Upper lobe of left lung (tissue), 6 donors: ENCODE measurements at places on chromosomes 7 and 10. TPM values are rescaled to one million over a fixed set of nuclear protein-coding genes. Genes with fewer than 3 reads are reported as not detected.

The SRRM3 gene
- total RNA-seq = 0.30 TPM

The C10orf67 gene
- total RNA-seq = 7.3 TPM

The PTN gene
- 2.7 TPM for total RNA-seq

The SUGCT gene
- total RNA-seq = 1.4 TPM

The TFEC gene
- 21.0 TPM for total RNA-seq

The TMEM176A gene
- 8.4 TPM for total RNA-seq

The UBN2 gene
- total RNA-seq = 27.0 TPM

The EN2 gene
- not detected for total RNA-seq

The PALS2 gene
- total RNA-seq = 8.5 TPM

The AKR1D1 gene
- 0.14 TPM for total RNA-seq

The RASSF4 gene
- total RNA-seq = 194 TPM

The SPRN gene
- not detected for total RNA-seq

GRCh38 chr10:116476461-116476860 lies 48.8 kb downstream of the PNLIPRP3 start:
- H3K4me3 ChIP-seq = no peak overlapping the region
- no peak for DNase-seq
- H3K4me1 ChIP-seq = no peaks in the 10 kb centered on the region
- no peaks in the 10 kb centered on the region for H3K36me3 ChIP-seq
- H3K27me3 ChIP-seq = no peaks in the 10 kb centered on the region

DNA sequence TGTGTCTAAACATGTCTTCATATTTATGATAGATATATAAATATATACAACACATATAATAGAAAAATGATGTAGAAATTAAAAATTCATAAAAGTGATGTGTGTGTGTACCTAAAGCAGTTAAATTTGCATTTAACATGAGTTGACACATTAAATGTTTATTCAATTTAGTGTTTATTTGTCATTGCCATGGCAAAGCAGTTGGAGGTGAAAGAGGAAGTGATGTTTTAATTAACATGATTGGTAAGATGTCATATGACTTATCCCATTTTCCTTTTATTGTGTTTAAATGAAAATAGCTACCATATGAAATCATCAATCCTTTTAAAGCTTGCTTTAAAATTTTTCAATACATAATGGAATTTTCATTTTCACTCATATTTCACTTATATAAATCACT lies 452.6 kb downstream of the SUGCT start:
- H3K4me1 ChIP-seq = no peaks in the 10 kb centered on the region
- no peak overlapping the region for H3K4me3 ChIP-seq
- DNase-seq = no peak
- no peaks in the 10 kb centered on the region for H3K36me3 ChIP-seq

DNA sequence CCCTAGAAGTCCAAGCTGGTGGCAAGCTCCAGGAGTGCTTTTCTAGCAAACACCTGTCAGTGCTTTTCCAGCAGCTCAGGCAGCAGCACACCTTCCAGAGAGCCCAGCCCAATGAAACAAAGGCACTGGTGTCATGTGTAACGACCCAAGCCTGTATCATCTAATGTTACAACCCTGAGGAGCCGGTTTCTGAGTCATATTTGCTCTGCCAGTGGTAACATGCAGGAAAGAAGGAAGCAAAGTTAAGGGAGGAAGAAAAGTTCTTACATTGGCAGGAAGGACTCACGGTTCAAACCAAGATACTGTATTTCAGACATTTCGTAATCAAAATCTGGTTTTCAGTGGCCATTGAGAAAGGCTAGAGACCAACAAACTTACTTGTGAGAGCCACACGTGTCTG lies at the start of gene ANKRD22:
ANKRD22 (minus strand) TSS at position 139 of the 400 bp plus-strand sequence. CDS start 237 bp downstream, outside the sequence.
- H3K27me3 ChIP-seq = no peaks in the 10 kb centered on the region
- peak within 1 kb of the TSS; percentile 62 for H3K27ac ChIP-seq
- H3K4me3 ChIP-seq = no peak within 1 kb of the TSS
- no peak for DNase-seq

DNA sequence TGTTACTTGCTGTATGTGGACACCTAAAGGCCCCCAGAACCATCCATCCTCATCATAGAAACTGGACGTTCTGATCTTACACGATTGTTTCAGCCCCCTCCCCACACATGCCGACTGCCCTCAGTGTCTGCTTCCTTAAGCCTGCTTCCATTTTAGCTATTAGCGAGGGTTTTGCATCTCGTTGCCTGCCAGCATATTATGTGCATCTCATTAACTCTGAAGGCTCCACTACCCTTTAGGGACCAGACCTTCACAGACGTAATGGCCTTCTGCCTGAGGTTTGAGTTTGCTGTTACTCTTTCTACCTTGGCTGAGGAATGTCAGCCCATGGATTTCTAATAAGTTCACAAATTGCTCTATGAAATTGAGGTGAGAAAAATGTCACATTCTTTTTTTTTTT lies 53.9 kb upstream of the LRGUK start:
- DNase-seq = no peak
- H3K27ac ChIP-seq = no peak overlapping the region
- no peak overlapping the region for H3K4me3 ChIP-seq
- no peaks in the 10 kb centered on the region for H3K27me3 ChIP-seq
- H3K36me3 ChIP-seq = no peaks in the 10 kb centered on the region

- no peaks in the 10 kb centered on the region for H3K36me3 ChIP-seq
- H3K27me3 ChIP-seq = no peaks in the 10 kb centered on the region
- H3K4me1 ChIP-seq = peaks cover 69% of the 10 kb centered on the region
- DNase-seq = no peak
Observed at GRCh38 chr10:119250641-119251314, 43.4 kb downstream of the GRK5 start.

- peak; percentile 58 for DNase-seq
- peaks cover 15% of the 10 kb centered on the region for H3K27me3 ChIP-seq
- no peaks in the 10 kb centered on the region for H3K36me3 ChIP-seq
- H3K27ac ChIP-seq = no peak within 1 kb of the TSS
- peaks cover 20% of the 10 kb centered on the region for H3K4me1 ChIP-seq
Observed at GRCh38 chr10:93566435-93567276, at the start of gene FFAR4. FFAR4 (plus strand) TSS chr10:93566665; CDS start chr10:93566721, 56 bp downstream.

GRCh38 chr7:69898189-69898588 lies 299.9 kb downstream of the AUTS2 start:
- no peak overlapping the region for H3K4me3 ChIP-seq
- H3K36me3 ChIP-seq = no peaks in the 10 kb centered on the region
- no peaks in the 10 kb centered on the region for H3K27me3 ChIP-seq
- no peak for DNase-seq

- H3K27me3 ChIP-seq = no peaks in the 10 kb centered on the region
- no peak overlapping the region for H3K27ac ChIP-seq
- no peaks in the 10 kb centered on the region for H3K36me3 ChIP-seq
- DNase-seq = no peak
- H3K4me1 ChIP-seq = no peaks in the 10 kb centered on the region
Observed at GRCh38 chr10:71072823-71073210, 139.6 kb upstream of the UNC5B start.

- H3K4me3 ChIP-seq = no peak overlapping the region
- no peaks in the 10 kb centered on the region for H3K36me3 ChIP-seq
- DNase-seq = no peak
- no peaks in the 10 kb centered on the region for H3K27me3 ChIP-seq
Observed at GRCh38 chr10:58063861-58064480, 203.7 kb downstream of the IPMK start.

DNA sequence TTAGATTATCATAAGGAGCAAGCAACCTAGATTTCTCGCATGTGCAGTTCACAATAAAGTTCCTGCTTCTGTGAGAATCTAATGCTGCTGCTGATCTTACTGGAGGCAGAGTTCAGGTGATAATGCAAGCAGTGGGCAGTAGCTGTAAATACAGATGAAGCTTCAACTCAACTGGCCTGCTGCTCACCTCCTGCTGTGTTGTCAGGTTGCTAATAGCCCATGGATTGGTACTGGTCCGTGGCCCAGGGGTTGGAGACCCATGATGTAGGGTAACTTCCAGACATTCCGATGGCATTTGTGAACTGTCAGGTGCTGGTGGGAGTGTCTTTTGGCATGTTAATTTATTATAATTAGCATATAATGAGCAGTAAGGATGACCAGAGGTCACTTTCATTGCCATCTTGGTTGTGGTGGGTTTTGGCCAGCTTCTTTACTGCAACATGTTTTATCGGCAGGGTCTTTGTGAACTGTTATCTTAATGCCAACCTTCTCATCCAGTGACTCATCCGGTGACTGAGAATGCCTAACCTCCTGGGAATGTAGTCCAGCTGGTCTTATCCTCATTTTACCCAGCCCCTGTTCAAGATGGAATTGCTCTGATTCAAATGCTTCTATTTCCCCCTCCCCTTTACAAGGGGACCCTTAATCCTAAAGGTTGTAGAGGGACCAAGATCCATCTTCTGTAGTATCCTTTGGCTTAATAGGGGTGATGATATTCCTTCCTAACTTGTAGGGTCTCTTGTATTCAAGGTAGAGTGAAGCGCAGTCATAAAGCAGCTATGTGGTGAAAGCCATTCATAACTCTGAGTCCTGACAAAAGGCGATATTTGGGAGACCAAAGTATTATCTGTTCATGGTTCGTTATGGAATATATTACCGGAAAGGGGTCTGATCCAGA lies 165.8 kb downstream of the CCSER2 start:
- H3K36me3 ChIP-seq = no peaks in the 10 kb centered on the region
- H3K27me3 ChIP-seq = no peaks in the 10 kb centered on the region
- H3K4me1 ChIP-seq = peaks cover 6% of the 10 kb centered on the region
- DNase-seq = no peak

- H3K27me3 ChIP-seq = no peaks in the 10 kb centered on the region
- DNase-seq = peak; percentile 62
- H3K4me3 ChIP-seq = no peak overlapping the region
- H3K27ac ChIP-seq = peak overlapping the region; percentile 84
- peaks cover 17% of the 10 kb centered on the region for H3K4me1 ChIP-seq
- no peaks in the 10 kb centered on the region for H3K36me3 ChIP-seq
Observed at GRCh38 chr10:47165711-47166404, 134.1 kb upstream of the GDF10 start.

- no peaks in the 10 kb centered on the region for H3K36me3 ChIP-seq
- no peak overlapping the region for H3K4me3 ChIP-seq
- no peaks in the 10 kb centered on the region for H3K4me1 ChIP-seq
- no peak overlapping the region for H3K27ac ChIP-seq
- H3K27me3 ChIP-seq = no peaks in the 10 kb centered on the region
Observed at GRCh38 chr10:93398528-93398927, 83.6 kb downstream of the MYOF start.

- no peak overlapping the region for H3K4me3 ChIP-seq
- no peak overlapping the region for H3K27ac ChIP-seq
- no peaks in the 10 kb centered on the region for H3K36me3 ChIP-seq
Observed at GRCh38 chr7:112411186-112411795, 39.0 kb upstream of the IFRD1 start.

GRCh38 chr10:21522631-21523406 lies 2.7 kb downstream of the SKIDA1 start:
- no peak for DNase-seq
- no peak overlapping the region for H3K27ac ChIP-seq
- no peak overlapping the region for H3K4me3 ChIP-seq
- H3K36me3 ChIP-seq = no peaks in the 10 kb centered on the region
- H3K4me1 ChIP-seq = peaks cover 9% of the 10 kb centered on the region

DNA sequence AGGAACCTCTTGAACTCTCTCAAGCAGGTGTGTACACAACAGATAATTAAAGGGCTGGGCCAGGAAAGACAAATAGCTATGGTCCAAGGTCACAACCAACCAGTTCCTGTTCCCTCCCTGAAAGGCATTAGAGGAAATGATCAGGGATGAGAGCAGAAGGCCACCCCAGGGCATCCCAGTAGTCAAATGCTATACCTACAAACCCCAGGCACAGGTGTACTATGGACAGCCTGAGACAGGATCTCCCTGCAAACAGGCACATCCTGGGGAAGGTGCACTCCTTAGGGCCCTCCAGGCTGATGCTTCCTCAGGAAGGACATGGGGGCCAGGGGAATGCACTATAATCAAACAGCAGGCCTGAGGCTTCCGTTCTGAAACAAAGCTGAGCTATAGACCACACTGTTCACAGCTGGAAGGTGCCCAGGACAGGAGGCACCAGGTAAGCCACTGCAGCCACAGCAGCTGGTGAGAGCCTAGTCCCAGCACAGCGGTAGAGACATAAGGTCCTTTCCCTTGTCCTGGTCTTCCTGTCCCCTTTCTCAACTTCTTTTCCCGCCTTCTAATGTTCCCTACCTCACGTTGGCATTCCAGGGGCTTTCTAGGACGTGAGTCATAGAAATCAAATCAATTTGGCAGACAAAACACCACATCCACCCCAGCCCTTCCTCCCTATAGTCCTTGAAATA lies 13.3 kb downstream of the PARP12 start:
- no peak overlapping the region for H3K4me3 ChIP-seq
- H3K27me3 ChIP-seq = no peaks in the 10 kb centered on the region
- peaks cover 8% of the 10 kb centered on the region for H3K4me1 ChIP-seq
- peak overlapping the region; percentile 1 for H3K27ac ChIP-seq
- DNase-seq = no peak

GRCh38 chr7:100563100-100563564 lies 10.6 kb downstream of the SAP25 start:
- H3K4me1 ChIP-seq = peaks cover 3% of the 10 kb centered on the region
- H3K4me3 ChIP-seq = no peak overlapping the region
- H3K27me3 ChIP-seq = no peaks in the 10 kb centered on the region
- no peaks in the 10 kb centered on the region for H3K36me3 ChIP-seq
- no peak for DNase-seq

GRCh38 chr7:44102846-44103565 lies 1.1 kb upstream of the AEBP1 start:
- H3K27ac ChIP-seq = peak overlapping the region; percentile 96
- H3K4me3 ChIP-seq = no peak overlapping the region
- H3K36me3 ChIP-seq = no peaks in the 10 kb centered on the region
- H3K27me3 ChIP-seq = no peaks in the 10 kb centered on the region
- peaks cover 16% of the 10 kb centered on the region for H3K4me1 ChIP-seq

GRCh38 chr7:138880881-138881578 lies 83.0 kb upstream of the ATP6V0A4 start:
- no peak overlapping the region for H3K27ac ChIP-seq
- H3K27me3 ChIP-seq = no peaks in the 10 kb centered on the region
- H3K4me3 ChIP-seq = no peak overlapping the region
- H3K4me1 ChIP-seq = no peaks in the 10 kb centered on the region

- no peak overlapping the region for H3K4me3 ChIP-seq
- no peaks in the 10 kb centered on the region for H3K4me1 ChIP-seq
- no peaks in the 10 kb centered on the region for H3K27me3 ChIP-seq
- no peak overlapping the region for H3K27ac ChIP-seq
Observed at GRCh38 chr7:12287901-12288300, 76.8 kb downstream of the TMEM106B start.

DNA sequence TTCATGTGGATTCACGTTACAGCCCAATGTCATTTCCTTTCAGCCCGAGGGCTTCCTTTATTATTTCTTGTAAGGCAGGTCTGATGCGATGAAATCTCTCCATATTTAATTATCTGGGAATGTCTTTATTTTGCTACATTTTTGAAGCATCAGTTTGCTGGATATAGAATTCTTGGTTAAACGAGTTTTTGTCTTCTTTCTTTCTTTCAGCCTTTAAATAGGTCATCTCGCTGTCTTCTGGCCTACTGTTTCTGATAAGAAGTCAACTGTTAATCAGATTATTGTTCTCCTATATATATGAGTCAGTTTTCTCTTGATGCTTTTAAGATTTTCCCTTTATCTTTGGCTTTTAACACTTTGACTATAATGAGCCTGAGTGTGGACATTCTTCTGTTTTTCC lies 184.7 kb downstream of the TMEM178B start:
- no peak for DNase-seq
- no peaks in the 10 kb centered on the region for H3K4me1 ChIP-seq
- no peaks in the 10 kb centered on the region for H3K27me3 ChIP-seq
- H3K4me3 ChIP-seq = no peak overlapping the region
- no peak overlapping the region for H3K27ac ChIP-seq
- H3K36me3 ChIP-seq = no peaks in the 10 kb centered on the region
